ENCODE measurements at places on chromosomes 12 and 14.

DNA sequence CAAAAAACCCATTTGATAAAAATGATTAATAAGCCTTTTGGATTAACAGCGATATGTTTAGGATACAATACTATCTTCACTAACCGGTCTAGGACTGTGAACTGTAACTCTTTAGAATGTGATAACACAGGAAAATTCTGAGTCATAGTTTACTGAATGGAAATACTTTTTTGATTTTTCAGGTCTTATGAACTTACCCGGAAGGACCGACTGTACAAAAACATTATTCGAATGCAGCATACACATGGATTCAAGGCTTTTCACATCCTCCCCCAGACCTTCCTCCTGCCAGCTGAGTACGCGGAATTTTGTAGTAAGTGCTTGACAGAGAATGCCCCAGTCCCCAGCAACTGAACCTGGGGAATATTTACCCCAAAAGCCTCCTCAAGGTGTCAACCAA is 29.0 kb downstream of the TTLL5 start:
- no peak for DNase-seq

- no peak for DNase-seq
Measured at GRCh38 chr12:47272412-47273190, 192.8 kb upstream of the AMIGO2 start.

GRCh38 chr12:51667269-51667668 is 76.2 kb downstream of the SCN8A start:
- DNase-seq, result no peak

GRCh38 chr14:24083462-24083861 is 10.6 kb upstream of the PCK2 start:
- no peak for DNase-seq

DNA sequence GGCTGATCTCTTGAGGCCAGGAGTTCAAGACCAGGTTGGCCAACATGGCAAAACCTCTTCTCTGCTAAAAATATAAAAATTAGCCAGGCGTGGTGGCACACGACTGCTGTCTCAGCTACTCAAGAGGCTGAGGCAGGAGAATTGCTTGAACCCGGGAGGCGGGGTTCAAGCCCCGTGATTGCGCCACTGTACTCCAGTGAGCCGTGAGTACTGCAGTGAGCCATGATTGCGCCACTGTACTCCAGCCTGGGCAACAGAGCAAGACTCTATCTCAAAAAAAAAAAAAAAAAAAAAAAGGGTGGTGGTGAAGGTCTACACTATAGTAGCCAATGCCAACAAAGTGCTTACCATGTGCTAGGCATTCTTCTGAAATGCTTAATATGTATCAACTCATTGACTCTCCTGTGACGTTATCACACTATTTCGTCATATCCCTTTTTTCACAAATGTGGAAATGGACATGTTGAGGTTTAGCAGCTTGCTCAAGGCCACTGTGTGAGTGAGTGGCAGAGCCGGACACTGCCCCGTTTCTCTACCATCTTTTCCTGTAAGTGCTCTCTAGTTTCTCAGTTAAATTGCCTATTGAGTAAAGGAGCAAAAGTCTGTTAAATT is 59.6 kb downstream of the GNS start:
- DNase-seq, result peak; percentile 26

- no peak for DNase-seq
Measured at GRCh38 chr14:62077676-62078261, 315.5 kb downstream of the SNAPC1 start.

Measured in right cardiac atrium (tissue), 5 donors.